ENCODE measurements at places on chromosomes 6 and 20.

DNA sequence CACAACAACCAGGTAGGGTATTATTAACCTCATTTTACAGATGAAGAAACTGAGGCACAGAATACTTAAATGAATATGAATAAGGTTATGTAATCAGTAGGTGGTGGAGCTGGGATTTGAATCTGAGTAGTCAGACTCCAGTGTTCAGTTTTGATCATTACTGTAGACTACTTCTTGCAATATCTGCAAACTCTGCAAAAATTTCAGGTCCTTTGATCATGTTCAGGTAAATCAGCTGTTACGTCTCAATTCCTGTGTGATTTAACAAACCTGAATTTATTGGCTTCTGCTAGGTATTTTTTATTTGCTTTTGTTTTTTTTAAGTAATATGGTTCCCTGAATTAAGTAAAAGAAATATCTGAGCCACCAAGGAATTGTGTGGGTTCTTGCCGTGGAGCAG lies 70.7 kb upstream of the NOTCH4 start:
- no peak for DNase-seq

- DNase-seq = no peak
Observed at GRCh38 chr20:1171461-1172093, 13.2 kb downstream of the TMEM74B start.

- DNase-seq = peak; percentile 34
Observed at GRCh38 chr20:25077610-25078169, 4.3 kb downstream of the VSX1 start.

GRCh38 chr6:169959136-169960002 lies 207.9 kb downstream of the ERMARD start:
- DNase-seq = no peak

DNA sequence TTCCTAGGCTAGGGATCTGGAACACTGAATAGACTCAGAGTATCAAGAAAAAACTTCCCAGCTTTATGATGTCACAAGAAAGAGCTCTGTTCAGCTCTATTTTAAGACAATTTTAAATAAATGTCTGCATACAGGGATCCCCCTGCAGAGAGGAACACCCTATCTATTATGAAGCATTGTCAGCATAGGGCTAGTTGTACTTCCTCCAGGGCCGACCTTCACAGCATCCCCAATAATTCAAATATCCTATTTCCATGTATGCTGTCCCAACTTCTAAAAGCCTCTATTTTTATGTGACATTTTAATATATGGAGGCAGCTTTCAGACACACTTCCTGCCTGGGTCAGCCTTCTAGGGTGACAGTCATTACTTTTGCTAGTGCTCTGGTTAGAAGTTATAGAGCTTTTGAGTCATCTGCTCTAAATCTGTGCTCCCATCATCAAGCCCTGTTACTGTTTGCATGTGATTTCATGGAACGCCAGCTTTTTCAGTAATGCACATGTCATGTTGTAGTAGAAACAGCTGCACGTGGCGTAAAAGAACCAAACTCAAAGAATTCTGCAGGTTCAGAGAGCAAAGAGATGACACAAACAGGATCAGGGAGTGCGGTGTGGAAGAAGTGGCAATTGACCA lies 189.2 kb downstream of the ADGB start:
- DNase-seq = no peak

- DNase-seq = peak; percentile 77
Observed at GRCh38 chr6:148577687-148578488, 168.9 kb upstream of the UST start.

GRCh38 chr6:41692730-41693129 lies 42.7 kb downstream of the TFEB start:
- DNase-seq = no peak

- DNase-seq = no peak
Observed at GRCh38 chr6:46808806-46809205, 15.6 kb downstream of the MEP1A start.

DNA sequence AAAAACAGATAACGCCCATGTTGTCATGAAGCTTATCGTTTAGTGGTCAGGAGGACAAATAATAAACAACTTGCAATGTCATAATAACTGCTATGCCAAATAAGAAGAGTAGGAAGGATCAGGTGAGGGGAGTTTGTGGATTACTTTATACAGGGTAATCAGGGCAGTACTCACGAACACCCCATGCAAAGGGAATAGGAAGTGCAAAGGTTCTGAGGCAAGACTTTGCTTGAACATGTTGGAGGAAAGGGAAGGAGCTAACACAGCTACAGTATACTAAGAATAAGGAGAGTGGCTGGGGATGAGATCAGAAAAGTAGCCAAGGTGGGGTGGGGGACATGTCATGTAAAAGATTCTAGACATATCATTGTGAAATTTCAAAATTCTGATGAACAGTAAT lies 292.0 kb upstream of the RUNX2 start:
- DNase-seq = no peak

DNA sequence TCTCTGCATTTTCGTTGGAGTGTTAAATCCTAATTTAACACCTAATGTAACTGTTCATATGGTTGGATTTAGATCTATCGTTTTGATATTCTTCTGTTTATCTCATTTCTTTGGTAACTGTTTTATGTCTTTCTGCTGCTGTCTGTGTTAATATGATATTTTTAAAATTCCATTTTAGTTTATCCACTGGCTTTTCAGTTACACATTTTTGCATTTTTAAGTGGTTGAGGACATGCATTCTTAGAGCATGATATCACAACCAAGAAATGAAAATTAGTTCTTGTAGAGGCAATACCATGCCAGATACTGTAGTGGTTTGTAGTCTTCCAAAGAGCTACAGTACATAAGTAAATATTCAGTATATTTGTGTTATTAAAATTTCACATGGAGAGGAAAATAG lies 58.6 kb downstream of the LIN28B start:
- DNase-seq = no peak

DNA sequence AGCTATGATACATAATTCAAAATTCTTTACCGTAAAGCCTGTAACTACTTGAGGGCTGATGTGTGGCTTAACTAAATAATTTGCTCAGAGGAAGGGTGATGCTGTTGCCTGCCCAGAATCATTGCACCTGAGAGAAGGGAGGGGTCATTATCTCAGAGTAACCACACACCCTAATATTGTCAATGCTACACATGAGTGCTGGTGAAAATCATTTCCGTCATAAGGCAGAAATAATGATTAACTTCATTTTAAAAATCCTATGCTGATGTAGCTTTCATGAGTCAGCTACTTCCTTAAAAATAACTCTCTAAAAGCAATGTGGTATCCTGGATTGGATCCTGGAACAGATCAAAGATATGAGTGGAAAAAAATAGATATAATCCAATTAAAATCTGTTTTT lies 146.4 kb upstream of the FAM83B start:
- DNase-seq = no peak

- DNase-seq = no peak
Observed at GRCh38 chr6:32046450-32047083, 8.4 kb downstream of the CYP21A2 start.

GRCh38 chr6:11639376-11640235 lies 102.1 kb downstream of the TMEM170B start:
- DNase-seq = no peak

DNA sequence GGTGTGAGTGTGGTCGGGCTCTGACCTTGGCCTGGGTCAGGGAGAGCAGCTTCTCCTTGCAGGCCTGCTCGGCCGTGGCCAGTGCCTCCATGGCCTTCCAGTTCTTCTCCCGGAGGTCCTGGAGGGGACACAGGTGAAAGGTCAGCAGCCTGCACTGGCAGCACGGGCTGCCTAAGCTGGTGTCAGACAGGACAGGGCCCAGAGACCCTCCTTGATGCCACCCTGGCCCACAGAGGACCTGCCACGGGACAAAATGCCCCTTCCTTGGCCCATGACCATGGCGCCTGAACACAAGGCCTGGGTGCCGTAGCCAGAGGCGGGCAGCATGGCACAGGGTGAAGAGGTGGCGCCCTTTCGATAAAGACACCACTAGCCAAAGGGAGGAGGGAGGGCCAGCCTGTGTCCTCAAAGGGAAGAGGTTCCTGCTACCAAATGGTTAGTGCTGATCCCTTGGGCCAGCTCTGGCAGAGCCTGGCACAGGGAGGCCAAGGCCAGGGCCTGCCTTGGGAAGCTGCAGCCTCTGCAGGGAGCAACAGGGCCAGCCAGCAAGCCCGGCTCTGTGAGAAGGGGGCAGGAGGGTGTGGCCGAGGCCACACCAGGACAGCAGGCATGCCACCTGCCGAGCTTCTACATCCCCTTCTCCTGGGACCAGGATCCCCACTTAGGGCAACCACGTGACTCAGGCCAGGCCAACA lies 54.8 kb downstream of the DSTN start:
- no peak for DNase-seq

DNA sequence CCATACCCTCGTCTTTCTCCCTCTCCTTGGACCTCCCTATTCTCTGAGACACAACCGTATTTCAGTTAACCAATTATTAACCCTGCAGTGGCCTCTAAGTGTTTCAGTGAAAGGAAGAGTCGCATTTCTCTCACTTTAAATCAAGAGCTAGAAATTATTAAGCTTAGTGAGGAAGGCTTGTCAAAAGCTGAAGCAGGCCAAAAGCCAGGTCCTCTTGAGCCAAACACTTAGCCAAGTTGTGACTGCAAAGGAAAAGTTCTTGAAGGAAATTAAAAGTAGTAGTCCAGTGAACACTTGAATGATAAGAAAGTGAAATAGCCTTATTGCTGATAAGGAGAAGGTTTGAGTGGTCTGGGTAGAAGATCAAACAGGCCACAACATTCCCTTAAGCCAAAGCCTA lies 58.3 kb downstream of the SNX9 start:
- DNase-seq = no peak

- DNase-seq = no peak
Observed at GRCh38 chr6:40387127-40387870, 199.9 kb downstream of the LRFN2 start.

DNA sequence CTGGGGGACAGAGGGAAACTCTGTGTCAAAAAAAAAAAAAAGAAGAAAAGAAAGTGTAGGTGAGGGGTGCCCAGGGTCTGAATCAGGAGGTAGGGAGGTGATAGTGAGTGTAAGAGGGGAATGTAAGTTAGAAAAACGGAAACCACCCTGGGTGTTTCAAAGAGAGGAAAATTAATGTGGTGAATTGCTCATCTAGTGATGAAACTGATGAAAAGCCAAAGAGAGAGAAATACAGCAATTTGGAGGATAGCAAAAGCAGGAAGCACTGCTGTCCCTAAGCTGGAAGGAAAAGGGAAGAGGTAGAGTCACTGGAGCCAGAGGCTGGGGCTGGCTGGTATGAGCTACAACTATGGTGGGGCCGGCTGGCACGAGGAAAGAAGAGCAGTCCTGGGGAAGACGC lies 85.0 kb upstream of the CEP85L start:
- DNase-seq = no peak

GRCh38 chr6:169083508-169083874 lies 170.2 kb downstream of the THBS2 start:
- DNase-seq = no peak

DNA sequence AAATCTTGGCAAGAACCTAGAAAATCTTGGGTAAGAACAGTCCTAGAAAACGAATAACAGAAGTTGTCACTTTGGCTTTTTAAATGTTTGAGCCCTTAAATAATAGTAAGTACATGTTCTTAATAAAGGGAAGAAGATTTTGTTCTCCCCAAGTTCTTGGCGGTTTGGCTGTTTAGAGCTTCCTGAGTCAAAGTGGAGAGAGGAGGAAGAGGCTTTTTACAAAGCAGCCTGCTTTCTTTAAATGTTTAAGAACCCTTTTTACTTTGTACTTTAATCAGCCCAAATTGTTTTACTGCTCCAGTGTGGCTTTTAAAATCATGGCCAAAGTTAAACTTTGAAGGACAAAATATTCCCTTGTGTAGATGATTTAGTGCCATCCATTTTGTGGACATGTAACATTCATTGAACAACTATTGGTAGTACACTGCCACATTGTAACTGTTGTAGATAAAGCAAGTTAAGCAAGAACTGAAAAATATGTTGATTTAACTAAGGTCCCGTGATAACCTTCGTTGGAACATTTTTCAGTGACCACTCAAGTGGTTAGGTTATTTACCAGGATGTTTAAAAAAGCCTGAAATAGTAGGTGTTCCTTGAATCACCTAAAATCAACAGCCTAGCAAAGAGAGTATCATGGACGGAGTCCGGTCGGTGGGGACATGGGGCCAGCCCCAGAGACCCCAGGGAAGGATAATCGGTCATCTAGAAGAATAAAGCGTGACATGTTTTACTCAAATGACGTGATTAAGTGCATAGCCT lies 2.4 kb downstream of the AMD1 start:
- no peak for DNase-seq

DNA sequence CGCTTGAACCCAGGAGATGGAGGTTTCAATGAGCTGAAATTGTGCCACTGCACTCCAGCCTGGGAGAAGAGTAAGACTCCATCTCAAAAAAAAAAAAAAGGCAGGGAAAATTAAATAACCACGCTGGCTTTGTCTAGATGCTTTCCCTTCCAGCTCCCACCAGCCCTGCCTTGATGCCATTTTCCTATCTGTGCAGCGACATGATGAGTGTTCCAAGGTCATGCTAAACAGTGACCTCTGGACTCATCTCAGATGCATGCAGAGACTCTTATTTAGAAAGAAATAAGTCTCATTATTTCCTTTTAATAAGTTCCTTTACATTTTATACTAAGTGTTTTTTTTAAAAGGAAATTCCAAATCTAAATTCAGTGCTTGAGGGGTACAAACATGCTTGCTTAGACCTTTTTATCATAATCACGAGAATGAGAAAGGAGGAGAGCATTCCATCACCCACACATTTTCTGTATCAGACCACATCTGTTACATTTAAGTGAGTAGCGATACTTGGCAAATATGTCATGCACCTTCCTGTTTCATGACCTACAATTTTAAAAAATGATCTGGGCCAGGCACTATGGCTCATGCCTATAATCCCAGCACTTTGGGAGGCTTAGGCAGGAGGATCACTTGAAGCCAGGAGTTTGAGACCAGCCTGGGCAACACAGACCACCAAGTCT lies 101.1 kb upstream of the RREB1 start:
- no peak for DNase-seq

DNA sequence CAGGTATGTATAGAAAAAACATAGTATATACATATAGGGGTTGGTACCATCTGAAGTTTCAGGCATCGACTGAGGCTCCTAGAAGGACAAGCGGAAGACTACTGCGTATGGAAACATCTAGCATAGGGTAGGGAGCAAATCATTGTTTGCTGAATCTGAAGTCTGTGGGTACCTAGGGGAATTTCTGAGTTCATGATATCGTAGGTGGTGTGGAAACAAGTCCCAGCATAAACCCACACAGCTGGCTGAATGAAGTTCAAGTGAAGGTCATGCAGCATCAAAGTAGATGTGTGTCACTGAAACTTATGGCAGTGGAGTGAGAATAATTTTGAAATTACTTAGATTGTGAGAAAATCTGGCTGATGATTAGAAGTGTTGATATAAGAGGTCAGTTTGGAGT lies 39.4 kb downstream of the MAP7 start:
- no peak for DNase-seq

DNA sequence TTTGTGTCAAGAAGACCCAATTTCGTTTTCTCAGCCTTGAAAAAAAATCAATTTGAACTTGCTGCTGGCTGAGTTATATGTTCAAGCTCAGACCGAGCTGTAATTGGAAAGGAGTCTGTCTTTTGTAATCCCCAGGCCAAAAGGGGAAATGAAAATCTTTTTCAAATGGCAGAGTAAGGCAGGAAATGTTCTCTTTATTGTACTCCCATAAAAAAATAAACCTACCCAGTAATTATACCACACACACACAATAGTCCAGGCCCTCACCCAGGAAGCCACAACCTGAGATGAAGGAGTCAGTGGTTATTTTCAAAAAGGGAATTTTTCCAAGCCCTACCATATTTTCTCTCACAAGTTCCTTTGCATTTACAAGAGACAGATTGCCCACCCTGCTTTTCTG lies 45.3 kb downstream of the CLIC5 start:
- no peak for DNase-seq

- no peak for DNase-seq
Observed at GRCh38 chr6:101397199-101397598, 3.7 kb downstream of the GRIK2 start.

All from caudate nucleus (tissue), 63 donors.